ENCODE measurements at places on chromosomes 4 and X.

DNA sequence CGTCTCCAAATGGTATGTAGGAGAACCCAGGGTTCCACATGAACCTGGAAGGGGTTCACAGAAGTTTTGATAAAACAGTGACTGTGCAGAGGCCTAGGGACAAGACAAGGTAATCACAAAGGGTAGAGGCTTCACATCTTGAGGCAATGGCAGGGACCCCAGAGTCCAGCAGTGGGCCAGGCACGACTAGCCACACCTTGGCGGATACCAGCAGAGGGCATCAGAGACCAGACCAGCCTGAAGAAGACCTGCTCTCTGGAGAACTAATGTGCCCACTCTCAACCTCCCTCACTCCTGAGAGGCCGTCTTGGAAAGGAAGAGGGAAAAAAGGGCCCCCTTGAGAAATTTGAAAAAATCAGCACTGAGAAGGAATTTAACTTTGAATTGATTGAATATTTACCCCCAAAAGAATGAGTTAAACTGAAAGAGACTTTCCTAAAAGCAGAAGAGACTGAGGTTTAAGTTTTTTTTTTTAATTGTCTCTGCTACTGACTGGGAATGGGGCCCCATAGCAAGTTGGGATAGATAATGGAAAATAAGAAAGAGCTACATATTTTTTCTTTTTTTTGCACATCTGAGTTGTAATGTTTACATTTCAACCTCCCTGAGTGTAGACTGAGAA is 243.8 kb upstream of the JADE1 start:
- peak; percentile 27 for DNase-seq

DNA sequence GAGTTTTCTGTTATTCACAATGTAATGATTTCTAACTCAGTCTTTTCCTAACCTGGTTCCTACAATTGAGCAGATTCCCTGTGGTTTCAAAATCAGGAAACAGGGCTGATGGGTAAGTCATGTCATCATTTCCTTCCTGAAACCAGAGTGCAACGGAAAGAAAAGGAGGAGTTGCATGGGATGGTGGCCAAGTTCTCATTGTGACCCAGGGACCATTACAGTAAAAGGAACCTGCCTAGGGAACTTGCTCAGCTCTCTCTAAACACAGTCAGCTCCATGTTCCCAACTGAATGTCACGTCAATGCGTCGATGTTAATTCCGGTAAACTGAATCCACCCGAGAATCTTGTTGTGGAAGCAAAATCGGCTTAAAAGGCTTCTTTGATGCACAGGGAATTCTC is 51.2 kb downstream of the LGI2 start:
- DNase-seq = no peak

DNA sequence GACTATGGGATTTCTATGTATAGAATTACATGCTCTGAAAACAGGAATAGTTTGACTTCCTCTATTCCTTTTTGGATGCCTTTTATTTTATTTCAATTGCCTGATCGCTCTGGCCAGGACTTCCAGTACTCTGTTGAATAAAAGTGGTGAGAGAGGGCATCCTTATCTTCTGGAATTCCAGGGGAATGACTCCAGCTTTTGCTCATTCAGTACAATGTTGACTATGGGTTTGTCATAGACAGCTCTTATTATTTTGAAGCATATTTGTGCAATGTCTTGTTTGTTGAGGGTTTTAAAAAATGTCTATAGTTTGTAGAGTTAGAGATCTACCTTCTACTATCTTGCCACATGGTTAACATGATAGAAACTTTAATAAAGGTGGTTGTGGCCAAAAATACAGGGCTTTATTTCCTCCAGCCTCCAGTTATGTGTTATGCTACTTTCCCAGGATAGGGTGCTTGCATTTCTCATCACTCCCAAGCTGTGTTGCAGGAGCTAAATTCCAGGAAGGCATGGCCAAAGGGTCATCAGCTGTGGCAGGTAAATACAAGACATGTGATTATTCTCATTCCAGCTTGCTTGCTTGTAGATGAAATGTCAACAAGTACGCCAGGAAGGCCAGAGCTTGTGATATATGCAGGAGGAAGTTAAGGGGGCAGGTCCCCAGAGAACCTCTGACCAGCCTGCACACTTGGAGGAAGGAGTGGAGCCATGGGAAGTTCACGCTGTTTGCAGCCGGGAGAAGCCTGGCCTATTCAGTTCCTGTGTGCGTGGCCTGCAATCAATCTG is 142.4 kb upstream of the CPXCR1 start:
- DNase-seq = peak; percentile 10

- no peak for DNase-seq
Measured at GRCh38 chrX:12162420-12162819, 24.1 kb downstream of the FRMPD4 start.

- DNase-seq = no peak
Measured at GRCh38 chr4:60389633-60390032, 810.5 kb upstream of the ADGRL3 start.

DNA sequence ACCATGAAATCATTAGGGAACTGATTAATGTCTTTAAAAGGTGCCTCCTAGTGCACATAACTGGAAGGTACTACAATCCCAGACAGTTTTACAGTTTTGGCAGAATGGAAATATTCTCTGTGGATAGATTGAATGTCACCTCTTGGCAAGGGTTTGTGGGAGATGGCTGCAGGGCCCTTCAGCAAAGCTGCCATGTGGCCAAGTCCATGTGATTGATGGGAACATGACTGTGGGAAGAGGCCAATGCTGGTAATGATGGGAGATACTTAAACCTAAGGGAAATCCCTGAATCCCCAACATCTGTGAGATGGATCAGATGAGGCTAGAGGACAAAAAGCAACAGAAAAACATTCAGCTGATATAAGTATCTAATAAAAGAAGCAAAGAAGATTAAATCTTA is 493.7 kb downstream of the MAGEE1 start:
- DNase-seq = no peak

- no peak for DNase-seq
Measured at GRCh38 chr4:33802578-33802977, 2441.7 kb downstream of the ARAP2 start.

DNA sequence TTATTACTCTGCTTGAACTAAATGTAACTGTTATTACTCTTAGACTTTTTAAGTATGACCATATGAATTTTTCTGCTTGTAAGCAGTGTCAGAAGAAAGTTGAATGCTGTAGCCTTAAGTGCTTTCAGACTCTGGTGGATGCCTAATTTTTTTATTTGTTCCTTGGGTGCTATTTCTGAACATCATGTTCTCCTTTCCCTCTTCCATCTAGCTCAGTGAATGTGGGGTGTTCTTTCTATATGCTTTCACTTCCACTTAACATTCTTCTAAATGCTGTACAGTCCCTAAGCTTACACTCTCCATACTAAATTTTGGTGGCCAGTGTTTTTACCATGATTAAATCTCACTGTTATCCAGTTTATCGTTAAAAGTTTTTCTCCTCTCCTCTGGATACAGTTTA is 3.6 kb downstream of the DCK start:
- DNase-seq = no peak

GRCh38 chrX:115559672-115560071 is 1.3 kb upstream of the PLS3 start:
- DNase-seq = no peak

GRCh38 chr4:183906739-183907651 is 1.9 kb downstream of the STOX2 start:
- peak; percentile 12 for DNase-seq

DNA sequence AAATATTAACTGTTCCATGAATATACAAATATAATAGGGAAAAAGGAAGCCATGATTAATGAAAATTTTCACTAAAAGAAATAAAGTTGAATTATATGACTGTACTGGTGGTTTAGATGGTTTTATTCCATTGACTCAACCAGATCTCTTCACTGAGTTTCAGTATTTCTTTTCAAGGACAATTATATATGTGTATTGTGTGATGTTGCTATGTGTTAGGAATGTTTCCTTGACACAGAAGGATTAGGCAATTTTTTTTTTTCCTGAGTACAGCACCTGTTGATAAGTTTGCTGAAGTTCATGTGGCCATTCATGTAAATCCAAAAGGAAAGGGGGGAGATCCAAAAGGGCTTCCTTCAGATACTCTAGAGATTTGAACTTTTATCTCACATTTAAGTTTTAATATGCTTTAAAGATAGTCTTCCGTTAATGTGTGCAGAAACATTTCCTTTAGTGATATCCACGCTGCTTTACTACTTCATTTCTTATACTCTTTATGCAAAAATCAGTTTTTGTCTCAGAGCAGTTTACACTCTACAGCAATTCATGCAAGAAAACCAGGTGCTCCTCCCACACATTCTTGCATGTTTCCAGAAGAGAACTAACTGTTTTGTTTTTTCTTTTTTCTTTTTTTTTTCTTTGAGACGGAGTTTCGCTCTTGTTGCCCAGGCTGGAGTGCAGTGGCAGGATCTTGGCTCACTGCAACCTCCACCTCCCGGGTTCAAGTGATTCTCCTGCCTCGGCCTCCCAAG is 249.1 kb downstream of the RPA4 start:
- no peak for DNase-seq

- no peak for DNase-seq
Measured at GRCh38 chr4:159776961-159777360, 674.1 kb downstream of the RAPGEF2 start.

DNA sequence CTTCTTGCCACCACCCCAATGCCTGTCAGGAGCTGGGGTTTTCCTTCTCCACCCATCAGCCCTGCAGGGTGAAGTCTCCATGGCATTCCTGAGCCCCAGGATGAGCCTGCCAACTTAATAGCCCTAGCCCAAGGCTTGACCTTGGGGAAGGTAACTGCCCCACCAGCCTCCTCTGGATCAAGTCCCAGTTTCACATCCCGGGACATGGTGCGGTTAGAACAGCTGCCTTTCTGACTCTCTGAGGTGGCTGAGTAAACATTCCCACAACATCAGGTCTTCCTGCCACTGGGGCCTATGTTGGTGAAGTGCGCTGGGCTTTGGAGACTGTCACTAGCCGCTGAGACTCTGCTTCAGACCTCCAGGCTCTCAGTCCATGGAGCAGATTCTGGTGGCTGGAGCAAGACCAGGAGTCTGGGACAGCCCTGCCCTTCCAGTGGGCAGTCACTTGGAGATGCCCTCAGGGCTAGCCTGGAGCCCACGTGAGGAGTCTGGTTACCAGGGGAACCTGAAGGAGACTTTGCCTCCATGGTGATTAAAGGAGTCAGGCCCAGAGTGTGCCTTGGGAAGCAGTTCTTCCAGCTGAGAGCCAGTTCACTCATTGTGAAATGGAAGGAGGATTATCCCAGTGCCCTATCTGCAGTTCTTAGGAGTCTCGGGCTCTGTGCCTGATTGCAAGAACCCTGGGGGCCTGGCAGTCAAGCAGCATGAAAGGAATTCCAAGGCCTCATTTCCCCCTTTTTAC is 56.8 kb downstream of the SMIM20 start:
- no peak for DNase-seq

- DNase-seq = no peak
Measured at GRCh38 chr4:82352825-82353366, 20.9 kb downstream of the HNRNPD start.

DNA sequence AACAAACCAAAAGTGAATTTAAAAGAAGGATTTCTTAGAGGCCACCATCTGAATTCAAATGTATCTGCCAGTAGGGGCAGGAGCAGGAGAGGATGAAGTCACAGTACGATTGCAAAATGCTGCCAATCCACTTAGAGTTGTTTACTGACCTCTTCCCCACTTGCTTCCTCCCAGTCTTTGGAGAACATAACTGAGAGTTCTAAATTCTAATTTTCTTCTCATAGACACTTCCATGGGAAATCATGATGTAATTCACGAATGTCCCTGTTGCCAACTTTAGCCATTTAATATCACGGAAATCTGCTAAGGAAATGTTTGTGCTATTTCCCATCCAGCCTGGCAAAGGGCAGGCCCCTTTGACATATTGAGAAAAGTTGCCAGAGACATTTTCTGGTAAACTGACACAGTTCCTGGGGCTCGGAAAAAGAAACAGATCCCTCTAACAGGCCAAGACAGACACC is 33.6 kb upstream of the NOCT start:
- DNase-seq = no peak

DNA sequence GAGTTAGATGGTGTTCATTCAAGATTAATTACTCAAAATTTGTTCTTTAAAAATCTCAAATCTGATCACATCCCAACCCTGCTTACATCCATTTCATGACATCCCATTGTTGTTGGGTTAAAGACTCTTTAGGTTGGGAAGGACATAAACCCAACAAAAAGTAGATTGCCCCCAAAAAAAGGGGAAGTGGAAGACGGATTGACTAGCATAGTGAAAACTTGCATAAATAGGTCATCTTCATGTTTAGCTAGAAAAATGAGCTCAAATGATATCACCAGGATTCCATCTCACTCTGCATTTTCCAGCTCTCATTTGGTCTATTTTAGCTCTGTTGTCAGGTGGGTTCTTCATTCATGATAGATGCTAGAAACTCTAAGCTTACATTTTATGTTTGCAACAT is 18.5 kb upstream of the TET2 start:
- DNase-seq = no peak

- no peak for DNase-seq
Measured at GRCh38 chr4:74764119-74764518, 30.2 kb downstream of the BTC start.

DNA sequence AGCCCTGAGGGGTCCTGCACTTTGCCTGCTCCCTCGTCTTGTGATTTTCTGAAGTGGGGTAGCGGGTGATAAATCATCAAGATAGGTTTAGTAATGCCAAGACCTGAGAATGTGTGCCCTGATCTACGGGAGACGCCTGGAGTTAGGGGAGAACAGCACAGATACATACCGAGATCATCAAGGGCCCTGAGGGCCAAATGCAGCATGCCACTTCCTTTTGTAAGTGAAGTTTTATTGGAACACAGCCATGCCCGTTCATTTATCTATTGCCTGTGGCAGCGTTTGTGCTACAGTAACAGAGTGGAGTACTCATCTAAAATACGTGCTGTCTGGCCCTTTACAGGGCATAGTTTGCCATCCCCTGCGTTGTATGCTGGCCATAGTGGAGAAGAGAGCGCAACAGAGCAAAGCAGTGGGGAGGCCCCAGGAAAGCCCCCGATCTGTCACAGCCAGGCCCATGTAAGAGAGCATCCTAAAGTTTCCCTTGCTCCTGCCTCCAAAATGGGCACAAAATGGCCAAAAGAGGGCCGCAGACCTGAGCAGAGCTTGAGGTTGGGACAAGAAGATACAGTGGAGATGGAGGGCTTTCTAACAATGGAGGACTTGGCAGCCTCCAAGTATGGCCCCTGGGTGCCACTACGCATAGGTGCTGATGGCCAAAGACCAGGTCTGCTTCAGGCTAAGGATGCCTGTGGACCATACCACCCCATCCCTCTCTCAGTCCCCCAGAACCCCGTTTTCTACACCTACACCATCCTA is 167.0 kb downstream of the SMIM20 start:
- DNase-seq = no peak

DNA sequence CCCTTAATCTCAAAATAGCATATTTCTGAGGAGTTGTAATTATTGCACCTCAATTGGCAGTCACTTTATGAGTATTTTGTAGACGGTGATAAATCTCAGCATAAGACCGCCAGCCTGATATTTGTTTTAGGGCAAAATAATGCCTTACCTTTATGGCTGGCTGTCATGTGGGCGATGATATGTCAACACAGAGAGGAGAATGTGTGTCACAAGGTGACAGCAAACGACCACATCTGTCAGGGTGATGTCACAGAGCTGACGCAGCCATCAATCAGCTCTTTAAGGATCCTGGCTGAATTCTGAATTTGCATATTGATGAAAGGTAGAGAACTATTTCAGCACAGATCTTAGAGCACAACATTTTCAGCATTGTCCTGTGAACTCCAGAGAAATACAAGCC is 209.7 kb downstream of the CEP135 start:
- no peak for DNase-seq

Data from progenitor cell of endocrine pancreas (in vitro differentiated cells).